ENCODE measurements at places on chromosomes 2 and 18.
A peak's percentile ranks its signal among the peaks of the same experiment; 100 is the strongest.

DNA sequence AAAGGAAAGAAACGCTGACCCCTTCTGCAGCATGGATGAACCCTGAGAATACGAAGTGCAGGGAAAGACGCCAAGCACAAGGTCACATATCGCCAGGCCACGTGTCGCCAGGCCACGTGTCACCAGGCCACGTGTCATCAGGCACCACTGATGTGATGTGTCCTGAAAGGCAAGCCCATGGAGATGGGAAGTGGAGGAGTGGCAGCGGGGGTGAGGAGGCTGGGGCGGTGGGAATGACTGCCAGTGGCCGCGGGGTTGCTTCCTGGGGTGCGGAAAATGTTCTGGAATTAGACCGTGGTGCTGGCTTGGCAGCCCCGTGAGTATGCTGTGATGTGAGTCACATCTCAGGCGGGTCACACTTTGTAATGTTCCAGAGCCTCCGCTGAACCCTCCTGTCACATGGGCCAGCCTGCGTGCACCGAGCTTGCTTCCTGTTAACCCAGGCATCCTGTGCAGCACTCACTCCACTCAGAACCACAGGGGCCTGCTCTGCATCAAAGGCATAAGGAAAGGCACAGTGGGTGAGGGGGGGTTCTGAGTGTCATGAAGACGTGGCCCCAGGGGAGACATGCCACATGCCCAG lies 39.0 kb downstream of the SLC66A2 start:
- peak; percentile 12 for DNase-seq

GRCh38 chr2:37847792-37848191 lies 77.3 kb upstream of the RMDN2 start:
- DNase-seq: no peak

DNA sequence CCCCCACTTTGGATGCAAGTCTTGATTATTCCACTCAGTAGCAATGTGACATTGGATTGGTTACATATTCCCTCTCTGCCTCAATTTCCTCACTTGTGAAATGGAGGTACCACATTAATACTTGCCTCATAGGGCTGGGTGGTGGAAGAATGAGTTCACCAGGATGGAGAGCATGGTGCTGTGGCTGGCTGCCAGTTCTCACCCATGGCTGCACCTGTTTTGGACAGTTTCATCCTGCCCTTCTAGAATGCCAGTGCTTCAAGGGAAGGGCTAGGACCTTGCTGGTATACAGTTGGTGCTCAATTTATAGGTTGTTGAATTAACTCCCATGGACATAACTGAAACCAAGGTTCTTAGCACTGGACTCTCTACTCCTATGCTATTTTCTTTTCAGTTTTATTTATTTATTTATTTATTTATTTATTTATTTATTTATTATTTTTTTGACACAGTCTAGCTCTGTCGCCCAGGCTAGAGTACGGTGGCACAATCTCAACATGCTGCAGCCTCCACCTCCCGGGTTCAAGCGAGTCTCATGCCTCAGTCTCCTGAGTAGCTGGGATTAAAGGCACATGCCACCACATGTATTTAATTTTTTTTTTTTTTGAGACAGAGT lies 5.3 kb upstream of the SH3RF3 start:
- DNase-seq: no peak

DNA sequence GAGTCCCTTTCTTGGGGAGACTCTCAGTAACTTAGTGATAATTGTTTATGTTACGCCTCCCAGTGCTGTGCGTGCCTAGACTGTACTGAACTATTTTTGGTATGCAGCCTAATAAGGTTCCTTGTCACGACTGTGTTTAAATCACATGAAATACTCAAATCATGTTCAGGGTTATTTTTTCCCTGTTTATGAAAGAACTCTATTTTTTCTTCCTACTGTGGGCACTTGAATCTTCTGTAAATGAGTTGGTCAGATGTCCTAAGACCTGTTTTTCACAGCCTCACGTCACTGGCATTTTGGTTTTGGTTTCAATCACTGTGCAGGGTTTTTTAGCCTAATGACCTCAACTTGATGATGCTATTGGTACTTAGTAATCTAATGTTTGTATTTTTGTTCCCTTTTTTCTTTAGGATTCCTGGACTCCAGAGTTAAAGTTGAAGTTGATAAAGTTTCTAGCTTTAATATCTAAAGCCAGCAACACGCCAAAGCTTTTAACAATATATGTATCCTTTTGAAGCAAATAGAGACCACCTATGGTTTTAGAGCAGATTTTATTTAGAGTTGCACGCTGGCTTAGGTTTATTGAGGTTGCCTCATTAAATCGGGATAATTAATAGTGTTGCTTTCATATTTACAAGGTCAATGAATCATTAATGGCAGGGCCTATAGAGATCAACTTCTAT lies 24.0 kb downstream of the ARMC9 start:
- DNase-seq: no peak

DNA sequence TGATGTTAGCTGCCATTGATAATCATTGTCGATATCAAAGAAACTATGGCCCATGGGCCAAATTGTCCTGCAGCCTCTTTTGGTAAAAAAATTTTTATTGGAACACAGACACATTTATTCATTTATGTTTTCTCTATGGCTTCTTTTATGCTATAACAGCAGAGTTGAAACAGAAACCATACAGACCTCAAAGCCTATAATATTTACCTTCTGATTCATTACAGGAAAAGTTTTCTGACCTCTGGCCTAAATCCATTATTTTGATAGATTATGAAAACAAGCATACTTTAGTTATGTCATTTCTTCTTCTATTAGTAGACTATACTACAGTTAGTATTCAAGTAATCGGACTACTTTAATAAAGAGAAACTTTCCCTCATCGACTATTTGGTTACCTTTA lies 349.7 kb upstream of the GALNT5 start:
- DNase-seq: peak; percentile 43

DNA sequence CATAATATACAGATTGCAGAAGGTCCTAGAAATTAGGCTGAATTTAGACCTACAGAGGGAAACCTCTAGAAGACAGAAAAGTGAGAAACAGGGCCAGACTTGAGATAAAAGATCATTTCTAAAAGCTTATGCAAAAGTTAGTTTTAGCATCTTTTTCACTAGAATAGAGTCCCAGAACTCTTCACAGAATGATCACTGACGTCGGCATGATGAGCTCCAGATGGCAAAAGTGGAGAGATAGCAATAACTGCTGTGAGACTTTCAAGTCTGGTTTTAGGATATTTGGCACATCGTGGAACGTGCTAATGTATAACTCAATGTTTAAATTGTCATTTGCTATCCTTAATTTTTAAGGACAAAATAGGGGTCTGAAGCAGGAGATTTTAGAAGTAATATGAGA lies 1050.7 kb upstream of the CELF4 start:
- no peak for DNase-seq

GRCh38 chr2:58428096-58429013 lies 187.2 kb upstream of the FANCL start:
- no peak for DNase-seq

Data from smooth muscle cell of the brain vasculature (primary cell).